Kidney tubule cell (primary cell): ENCODE measurements at places on chromosomes 16 and 17.

- DNase-seq = peak; percentile 77
Measured at GRCh38 chr16:4273858-4274311, 1.1 kb upstream of the TFAP4 start.

- no peak for DNase-seq
Measured at GRCh38 chr17:57667461-57667923, 77.6 kb downstream of the CCDC182 start.

GRCh38 chr16:89565506-89566372 lies 5.3 kb downstream of the RPL13 start:
- peak; percentile 80 for DNase-seq

DNA sequence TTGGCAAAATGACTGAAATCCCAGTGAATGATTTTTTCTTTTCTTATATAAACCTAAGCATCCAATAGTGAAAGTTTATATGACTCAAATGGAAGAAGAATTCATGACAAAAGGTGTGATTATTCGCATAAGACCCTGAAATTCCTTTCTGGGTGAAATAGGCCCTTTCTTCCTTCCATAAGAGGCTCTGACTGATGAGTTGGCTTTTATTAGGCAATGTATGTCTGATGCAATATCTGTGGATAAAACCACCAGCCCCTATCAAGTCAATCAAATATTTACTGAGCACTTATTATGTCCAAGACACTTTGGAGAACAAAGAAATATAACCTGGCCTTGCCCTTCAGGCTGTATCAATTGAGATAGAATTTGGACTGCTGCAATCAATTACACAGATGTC lies 316.6 kb downstream of the CDH13 start:
- no peak for DNase-seq

DNA sequence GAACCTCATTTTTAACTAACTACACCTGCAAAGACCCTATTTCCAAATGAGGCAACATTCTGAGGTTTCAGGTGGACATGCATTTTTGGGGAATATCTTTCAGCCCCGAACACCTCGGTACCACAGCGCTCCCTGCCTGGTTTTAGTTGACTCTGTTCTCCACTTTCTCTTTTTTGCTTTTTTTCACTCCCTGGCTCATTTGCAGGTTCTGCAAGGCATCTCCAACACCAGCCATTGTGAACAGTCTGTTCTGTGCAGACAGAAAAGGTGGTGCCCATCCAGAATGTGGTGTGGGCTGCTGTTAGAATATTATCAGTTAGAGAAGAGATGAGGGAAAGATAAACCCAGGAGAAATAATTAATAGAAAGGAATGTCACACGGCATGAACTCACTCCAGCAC lies 32.5 kb upstream of the ZCCHC14 start:
- no peak for DNase-seq

GRCh38 chr16:23464196-23464595 lies 11.2 kb upstream of the COG7 start:
- no peak for DNase-seq

DNA sequence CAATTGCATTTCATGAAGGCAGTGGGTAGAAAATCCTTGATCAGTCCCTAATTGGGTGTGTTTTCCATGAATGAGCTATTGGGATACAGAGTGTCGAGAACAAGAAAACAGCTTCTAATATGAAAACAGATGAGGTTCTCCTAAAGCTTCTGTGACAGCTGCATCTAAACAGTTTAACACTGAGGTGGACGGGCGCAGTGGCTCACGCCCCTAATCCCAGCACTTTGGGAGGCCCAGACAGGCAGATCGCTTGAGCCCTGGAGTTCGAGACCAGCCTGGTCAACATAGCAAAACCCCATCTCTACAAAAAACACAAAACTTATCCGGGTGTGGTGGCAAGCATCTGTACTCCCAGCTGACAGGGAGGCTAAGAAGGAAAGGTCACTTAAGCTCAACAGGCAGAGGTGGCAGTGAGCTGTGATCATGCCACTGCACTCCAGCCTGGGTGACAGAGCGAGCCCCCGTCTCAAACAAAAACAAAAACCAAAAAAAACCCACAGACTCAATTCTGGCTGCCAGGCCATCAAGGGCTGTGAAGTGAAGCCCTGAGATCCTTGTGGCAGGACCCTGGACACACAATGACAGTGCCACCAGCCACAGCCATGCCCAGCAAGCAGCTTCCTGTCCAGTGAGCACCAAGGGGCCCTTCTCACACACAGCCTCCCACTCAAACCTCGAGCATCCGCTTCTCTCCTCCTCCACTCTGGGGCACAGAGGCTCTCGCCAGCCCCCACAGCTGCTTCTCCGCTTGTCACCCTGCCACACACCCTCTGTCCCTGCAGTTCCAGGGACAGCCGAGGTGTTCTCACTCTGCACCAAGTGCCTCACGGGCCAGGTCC lies 44.0 kb downstream of the ANKRD11 start:
- no peak for DNase-seq

GRCh38 chr16:22192261-22193062 lies 13.6 kb upstream of the EEF2K start:
- DNase-seq = peak; percentile 74

DNA sequence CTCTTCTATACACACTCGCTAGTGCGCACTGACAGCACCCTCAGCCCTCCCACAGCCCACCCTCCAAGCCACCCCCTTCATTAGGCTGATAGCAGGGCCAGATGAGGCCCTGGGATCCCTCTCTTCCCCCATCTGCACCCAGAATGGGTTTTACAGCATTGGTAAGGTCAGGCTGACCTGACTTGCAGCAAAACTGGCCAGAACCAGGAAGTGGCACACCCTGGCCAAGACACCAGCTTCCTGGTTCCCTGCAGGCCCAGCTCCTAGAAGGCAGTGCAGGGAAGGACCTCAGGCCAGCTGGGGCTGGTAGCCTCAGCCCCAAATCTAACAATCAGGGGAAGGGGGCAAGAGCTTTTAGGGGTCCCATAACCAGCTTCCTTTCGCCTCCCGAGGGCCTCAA lies 50.0 kb upstream of the MRPS23 start:
- DNase-seq = peak; percentile 61

DNA sequence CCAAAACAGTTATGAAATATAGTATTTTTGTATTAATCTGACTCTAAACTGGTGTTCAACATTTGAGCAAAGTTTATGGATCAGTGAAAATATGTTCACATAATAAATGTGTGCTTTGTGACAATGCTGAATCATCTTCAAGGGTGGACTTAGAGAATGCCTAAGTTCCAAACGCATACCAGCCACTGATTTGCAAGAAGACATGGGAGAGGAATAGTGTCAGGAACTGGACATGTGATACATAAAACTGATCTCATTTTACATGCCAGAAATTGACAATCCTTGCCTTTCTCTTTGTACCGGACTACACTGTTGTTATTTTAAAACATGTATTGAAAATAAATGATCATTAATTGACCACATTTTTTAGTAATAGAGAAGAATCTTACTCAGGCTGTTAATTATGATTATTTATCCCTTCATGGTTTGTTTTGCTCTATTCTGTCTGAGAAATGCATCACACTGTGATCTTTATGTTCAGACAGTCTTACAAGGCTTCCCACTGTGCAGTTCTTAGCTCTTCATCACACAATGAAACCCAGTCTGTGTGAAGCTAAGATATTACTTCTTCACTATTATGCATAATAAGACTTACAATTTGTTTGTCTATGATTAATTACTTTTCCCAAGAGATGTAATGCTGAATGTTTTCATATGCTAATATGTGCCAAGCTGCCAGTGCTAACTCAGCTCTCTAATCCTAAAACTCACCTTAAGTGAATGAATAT lies 1180.6 kb upstream of the CDH8 start:
- no peak for DNase-seq

DNA sequence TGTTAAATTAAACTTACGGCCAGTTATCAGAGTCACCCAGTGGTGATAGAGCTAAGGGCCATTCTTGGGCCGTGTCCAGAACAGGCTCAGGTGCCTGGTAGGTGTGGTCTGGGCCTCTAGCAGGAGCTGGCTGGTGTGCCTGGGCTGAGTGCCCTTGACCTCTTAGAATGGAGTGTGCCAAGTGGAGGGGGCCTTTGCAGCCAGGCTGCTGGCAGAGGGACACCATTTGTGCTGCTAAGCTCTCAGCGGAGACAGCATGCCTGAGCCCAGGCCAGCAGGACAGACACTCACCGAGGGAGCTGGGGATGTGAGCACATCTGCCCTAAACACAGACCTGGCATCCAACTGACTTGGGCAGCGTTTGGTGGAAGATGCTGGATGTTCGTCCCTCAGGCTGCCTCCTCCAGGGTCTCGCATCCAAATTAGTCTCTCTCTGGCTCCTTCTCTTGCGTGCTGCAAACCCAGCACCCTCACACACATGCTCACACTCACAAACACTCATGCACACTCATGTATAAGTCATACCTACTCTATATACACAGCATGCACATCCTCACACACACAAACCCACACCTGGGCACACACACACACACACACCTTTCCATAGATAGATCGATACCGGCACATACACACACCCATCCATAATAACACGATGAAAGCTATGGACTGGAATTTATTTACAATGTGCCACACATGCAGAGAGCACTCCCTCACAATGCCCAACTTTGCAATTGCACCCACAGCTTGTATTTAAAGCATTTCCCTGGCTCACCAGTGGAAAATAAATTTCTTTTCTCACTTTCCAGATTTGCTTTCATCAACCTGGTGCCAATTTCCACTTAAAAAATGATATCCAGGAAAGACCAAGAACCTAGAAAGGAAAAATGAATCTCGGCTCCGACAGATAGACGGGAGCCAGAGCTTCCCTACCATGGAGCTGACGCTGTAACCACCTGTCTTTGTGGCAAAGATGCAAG lies 33.6 kb upstream of the CDH5 start:
- DNase-seq = no peak

GRCh38 chr17:11493936-11494335 lies 104.3 kb upstream of the DNAH9 start:
- DNase-seq = no peak

DNA sequence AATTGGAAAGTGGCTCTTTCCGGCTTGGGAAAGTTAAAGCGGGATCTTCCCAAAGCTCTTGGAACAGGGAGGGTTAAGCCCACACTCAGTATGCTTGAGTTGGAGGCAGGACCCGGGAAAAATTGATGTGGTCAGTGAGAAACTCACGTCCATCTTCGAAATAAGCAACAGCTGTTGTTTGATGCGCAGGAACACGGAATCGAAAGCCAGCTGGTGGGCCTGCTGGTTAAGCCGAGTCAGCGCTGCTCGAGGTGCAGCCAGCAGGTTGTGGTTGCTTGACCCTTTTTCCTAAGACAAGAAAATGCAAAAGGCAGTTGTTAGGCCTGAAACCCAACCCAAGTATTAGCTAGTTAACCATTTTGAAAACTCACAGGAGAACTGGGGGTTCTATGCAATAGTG lies 49.4 kb downstream of the COG7 start:
- no peak for DNase-seq

DNA sequence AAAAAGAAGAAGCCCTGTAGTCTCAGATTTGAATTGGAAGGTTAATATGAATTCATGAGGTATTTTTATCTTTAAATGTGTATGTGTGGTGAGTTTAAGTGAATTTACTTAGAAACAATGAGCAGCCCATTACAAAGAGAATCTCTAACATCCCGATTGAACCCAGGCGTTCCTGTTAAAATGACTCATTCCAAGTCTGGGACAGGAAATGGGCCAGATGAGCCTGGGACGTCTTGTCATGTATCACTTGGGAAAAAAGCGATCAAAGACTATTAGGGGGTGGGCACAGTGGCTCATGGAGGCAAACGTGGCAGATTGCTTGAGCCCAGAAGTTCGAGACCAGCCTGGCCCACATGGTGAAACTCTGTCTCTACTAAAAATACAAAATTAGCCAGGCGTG lies 81.6 kb downstream of the SEC14L1 start:
- DNase-seq = no peak

GRCh38 chr16:52500963-52501362 lies 46.0 kb downstream of the TOX3 start:
- DNase-seq = no peak

GRCh38 chr16:75687361-75687760 lies 10.6 kb upstream of the CPHXL2 start:
- no peak for DNase-seq

GRCh38 chr17:1612400-1612799 lies 16.2 kb downstream of the SLC43A2 start:
- no peak for DNase-seq

- DNase-seq = no peak
Measured at GRCh38 chr17:81806461-81807209, 2.7 kb downstream of the GCGR start.

- DNase-seq = peak; percentile 79
Measured at GRCh38 chr17:73255671-73256181, 6.0 kb downstream of the CPSF4L start.

DNA sequence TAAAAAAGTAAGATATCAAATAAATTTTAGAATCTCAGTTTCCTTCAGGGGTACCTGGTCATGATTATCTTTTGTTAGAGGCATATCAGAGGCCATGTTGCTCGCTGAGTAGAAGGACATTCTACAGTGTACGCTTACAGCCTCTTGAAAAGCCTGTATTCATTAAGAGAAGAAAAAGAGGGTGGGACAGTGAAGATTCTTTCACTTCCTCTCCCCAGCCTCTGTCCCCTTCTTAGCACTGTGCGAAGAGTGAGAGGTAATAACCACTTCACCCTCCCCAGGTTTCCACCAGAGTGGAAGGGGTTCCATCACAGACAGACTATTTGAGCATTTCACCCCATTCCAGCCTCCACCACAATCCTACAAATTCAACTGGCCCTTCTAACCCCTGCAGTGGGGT lies 4.8 kb upstream of the LPO start:
- DNase-seq = no peak

GRCh38 chr16:58487566-58488351 lies 12.2 kb upstream of the NDRG4 start:
- DNase-seq = peak; percentile 81

- DNase-seq = peak; percentile 82
Measured at GRCh38 chr16:12801511-12802042, 2.1 kb downstream of the CPPED1 start.
